ENCODE measurements at places on chromosomes 13 and 19.
A peak's percentile ranks its signal among the peaks of the same experiment; 100 is the strongest.

DNA sequence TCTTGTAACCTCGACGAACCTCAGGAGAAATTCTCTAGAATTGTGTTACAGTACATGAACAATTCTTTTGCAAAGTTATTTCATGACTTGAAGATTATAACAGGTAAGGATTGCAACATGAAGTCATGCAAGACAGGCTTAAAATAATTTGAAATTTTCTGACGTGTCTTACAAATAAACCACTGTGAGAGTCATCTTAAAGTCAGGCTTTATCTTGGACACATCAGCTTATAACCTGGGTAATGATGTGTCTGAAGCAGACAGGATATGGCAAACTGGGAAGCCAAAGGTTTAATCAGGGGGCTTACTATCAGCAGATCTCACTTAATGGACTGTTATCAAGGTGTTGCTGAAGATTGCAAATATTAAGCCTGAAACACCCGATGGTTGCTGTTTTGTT, 407.8 kb downstream of the KLF5 start:
- no peak for DNase-seq

DNA sequence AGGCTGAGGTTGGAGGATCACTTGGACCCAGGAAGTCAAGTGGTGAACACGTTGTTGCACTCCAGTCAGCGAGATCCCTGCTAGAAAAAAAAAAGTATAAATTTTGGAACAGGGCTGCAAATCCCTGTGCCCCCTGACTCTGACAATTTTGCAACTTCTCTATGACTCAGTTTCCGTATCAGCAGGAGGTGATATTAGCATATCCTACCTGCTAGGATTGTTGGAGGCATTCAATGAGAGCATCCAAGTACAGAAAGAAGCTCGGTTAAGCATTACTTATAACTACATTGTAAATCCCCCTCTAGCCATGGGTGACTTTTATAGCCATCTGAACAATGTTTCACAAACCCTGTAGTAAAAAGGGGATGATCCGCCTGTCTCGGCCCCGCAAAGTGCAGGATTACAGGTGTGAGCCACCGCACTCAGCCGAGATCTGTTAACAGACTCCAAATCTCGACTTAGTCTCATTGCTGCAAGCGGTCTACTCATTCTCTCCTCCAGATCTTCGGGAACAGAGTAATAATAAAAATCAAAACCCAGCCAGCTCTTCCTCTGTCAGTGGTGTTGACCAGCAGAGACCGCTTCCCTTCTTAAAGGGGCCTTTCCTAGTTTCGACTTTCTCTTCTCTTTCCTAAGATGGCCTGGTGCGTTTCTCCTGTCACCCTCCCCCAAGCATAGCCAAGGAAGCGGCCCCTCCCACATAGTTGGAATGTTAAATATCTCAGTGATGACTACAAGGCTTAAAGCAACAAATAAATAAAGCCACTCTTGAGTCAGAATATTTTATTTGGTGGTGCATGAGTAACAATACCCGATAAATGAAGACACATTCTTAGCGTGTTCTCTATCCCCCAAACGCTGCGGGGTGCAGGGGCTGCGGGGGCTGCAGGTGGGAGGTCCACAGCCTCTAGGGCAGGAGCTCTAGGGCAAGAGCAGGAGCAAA, 10.3 kb upstream of the BICRA start:
- DNase-seq = no peak

- no peak for DNase-seq
Measured at GRCh38 chr13:80010846-80011245, 330.1 kb downstream of the SPRY2 start.

DNA sequence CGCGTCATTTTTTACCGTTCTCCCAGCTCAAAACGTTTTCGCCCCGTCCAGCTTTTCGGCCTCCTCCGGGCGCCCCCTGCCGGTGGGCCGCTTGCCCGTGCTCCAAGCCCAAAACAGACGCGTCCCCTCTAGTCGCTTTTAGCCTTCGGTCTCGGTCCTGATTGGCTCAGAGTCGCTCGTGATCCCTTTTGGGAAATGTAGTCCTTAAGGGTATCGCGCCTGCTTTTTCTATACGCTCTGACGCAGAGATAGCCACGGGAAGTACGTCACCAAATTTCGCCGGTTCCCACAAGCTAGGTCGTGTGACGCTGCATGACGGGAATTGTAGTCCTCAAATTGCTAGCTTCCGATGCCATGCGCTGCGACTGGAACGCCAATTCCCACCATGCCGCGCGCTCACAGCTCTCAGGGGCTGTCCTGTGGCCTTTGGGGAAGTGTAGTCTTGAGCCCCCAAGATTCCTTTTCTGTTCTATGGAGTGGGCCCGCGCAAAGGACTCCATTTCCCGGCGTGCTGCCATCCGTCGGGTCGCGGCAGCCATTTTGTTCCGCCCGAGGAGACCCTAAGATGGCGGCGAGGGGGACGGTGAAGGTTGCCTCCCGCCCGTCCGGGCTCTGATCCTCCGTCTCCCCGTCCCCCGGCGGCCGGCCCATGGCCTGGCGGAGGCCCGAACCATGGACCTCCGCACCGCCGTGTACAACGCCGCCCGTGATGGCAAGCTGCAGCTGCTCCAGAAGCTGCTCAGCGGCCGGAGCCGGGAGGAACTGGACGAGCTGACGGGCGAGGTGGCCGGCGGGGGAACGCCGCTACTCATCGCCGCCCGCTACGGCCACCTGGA, at the start of gene FEM1A:
Gene FEM1A, plus strand, starts transcription at position 552 of the 836 bp plus-strand sequence. Its CDS starts 121 bp downstream, at position 673.
- peak; percentile 96 for DNase-seq

DNA sequence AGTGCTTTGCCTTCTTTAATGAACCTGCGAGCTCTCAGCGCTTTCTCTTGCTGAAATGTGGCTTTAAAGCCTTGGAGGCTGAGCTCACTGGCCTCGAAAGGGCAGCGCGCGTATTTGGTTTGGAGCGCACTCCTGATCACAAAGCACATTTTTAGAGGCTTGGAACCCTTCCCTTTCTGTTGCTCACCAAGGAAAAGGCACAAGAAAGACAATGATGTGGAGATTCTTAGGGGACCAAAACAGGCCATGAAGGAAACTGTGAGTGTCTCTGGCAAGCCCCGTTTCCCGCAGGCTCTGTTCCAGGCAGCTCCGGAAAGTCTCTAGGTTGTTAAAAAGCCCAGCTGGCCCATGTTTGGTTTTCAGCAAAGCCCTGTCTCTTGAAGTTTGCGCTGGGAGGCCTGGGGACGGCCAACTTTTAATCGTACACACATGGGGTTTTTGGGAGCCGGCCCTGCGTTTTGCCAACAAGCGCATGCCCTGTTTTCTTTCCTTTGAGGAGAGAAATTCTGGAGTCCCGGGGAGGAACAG, 9.4 kb upstream of the SPC24 start:
- DNase-seq = no peak

DNA sequence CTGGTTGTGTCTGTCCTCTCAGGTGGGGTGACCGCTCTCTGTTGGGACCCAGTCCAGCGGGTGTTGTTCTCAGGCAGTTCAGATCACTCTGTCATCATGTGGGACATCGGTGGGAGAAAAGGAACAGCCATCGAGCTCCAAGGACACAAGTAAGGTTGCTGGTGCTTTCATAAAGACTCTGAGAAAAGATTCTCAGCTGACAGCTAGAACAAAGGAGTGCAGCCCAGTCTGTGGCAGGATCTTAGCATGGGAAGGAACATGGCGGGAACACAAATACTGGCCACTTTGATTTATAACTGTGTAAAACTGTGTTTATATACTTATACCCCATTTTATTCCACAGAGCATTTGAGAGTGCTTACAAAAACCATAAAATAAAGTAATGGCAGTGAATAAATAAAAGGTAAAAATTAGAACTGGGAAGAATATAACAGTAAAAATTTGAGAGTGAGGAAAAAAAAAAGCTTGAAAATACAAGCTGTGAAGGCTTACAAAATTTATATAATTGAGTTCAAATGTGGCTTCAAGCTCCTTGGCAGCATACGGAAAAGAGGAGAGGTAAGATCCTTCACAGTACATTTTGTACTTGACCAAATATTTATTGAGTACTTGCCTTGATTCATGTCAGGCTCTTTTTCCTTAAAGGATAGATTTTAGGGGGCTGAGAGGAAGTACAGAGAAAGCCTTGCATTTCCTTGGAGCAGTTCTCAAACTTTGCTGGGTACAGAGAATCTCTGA, 64.8 kb downstream of the DHRS12 start:
- DNase-seq = no peak

- DNase-seq = no peak
Measured at GRCh38 chr13:41049480-41050440, 11.5 kb upstream of the WBP4 start.

DNA sequence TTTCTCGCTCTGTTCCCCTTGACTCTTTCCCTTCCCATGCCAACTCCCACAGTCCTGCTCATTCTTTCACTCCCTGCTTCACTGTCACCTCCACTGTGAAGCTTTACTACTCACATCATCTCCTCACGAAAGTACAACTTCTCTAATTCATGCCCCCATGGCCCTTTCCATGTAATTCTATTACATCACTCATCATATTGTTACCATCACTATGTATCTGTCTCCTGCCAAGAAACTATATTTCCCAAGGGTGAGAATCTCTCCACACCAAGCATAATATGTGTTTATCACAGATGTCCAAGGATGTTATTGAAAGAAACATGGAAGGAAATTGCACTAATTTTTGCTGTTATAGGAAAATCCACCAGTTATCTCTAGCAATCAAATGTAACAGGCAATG, 37.2 kb upstream of the LRCH1 start:
- no peak for DNase-seq

DNA sequence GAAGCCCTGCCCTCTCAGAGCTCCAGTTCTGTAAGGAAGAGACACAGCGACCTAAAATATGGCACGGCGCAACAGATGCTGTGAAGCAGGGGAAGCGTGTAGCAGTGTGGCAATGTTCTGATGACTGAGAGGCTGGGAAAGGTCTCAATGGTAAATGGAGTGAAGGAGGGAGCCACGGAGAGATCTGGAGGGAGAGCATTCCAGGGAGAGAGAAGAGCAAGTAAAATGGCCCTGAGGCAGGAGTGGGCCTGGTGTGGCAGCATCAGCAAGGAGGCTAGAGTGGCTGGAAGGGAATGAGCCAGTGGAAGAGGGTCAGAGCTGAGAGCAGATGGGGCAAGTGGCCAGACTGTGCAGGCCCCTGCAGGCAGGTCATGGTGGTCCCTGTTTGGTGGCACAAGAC, 16.4 kb downstream of the RCN3 start:
- DNase-seq = no peak

DNA sequence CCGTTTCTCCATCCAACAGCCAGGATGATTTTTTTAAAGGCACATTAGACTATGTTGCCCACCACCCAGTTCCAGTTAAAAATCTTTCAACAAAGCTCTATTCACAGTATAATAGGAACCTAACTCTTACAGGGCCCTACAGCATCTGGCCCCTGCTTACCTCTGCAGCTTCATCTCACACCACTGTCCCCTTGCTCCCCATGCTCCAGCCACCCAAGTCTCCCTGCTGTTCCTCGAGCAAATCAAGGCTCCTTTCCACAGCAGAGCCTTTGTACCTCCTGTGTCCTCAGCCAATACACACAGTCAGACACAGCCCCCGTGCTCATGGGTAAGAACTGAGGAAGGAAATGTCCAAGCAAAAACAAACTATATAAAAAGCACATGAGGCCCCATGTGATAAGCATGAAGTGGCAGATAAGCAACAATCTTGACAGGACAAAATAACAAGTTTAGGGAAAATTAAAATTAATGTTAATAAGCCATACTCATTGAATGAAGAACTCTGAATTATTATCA, 67.5 kb downstream of the TSC22D1 start:
- DNase-seq = no peak

DNA sequence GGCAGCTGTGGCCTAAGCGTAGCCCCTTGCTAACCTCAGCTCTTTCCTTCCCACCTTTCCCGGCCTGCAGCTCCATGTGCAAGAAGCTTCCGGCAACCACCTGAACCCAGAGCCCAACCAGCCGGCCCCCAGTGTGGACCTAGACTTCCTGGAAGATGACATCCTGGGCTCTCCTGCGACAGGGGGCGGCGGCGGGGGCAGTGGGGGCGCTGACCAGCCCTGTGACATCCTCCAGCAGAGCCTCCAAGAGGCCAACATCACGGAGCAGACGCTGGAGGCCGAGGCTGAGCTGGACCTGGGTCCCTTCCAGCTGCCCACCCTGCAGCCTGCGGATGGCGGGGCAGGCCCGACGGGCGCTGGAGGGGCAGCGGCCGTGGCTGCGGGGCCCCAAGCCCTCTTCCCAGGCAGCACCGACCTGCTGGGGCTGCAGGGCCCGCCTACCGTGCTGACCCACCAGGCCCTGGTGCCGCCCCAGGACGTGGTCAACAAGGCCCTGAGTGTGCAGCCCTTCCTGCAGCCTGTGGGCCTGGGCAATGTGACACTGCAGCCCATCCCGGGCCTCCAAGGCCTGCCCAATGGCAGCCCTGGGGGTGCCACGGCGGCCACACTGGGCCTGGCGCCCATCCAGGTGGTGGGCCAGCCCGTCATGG, 33.8 kb upstream of the EHD2 start:
- DNase-seq = no peak

DNA sequence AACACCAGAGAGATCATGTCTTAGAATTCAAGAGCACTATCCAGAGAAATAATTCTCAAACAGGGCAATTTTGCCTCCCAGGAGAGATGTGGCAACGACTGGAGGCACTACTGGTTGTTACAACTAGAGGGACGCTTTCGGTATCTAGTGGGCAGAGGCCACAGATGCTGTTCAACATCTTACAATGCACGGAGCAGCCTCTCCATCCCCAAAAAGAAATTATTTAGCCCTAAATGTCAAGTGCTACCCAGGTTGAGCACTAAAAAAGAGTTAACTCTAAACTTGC, 78.6 kb downstream of the ABCC4 start:
- DNase-seq = no peak

- DNase-seq = no peak
Measured at GRCh38 chr13:39462906-39463305, 140.1 kb downstream of the LHFPL6 start.

- no peak for DNase-seq
Measured at GRCh38 chr19:47704656-47705055, 8.6 kb upstream of the EHD2 start.

All from activated CD8-positive, alpha-beta memory T cell treated with anti-CD3 and anti-CD28 coated beads, Interleukin-2, amount 50 U/mL, for 4 hours (primary cell).